ENCODE measurements at places on chromosomes 6 and 20.

- no peak for DNase-seq
Observed at GRCh38 chr20:272718-273117, 15.2 kb downstream of the DEFB132 start.

GRCh38 chr20:95215-95614, 7.7 kb downstream of the DEFB125 start:
- no peak for DNase-seq

DNA sequence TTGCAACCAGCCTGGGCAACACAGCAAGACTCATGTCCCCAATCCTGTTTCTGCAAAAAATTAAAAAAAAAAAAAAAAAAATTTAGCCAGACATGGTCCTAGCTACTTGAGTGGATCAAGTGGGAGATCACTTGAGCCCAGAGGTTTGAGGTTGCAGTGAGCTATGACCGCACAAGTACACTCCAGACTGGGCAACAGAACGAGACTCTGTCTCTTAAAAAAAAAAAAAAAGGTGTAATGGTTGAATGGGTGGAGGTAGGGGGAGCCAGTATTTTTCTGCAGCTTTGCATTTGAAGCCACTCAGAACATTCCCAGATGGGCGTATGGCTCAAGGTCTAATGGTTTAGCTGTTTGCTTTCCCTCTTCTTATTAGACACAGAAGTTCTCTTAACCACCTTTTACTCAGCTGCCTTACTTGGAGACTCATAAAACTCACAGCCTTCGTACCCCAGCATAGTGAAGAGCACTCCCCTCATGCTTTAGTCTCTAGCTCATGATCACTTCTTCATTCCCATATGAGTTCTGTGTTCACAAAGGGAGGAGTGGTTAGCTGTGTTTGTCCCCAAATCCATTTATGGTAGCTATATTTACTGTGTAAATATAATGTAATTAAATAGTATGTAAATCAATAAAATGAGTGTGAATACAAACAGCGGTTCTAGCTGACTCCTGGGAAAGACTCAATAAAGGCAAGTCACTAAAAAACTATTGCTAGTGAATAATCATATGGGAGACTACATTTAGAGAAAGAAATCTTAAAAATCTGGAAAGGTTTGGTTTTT, 9.0 kb downstream of the FKBP1A start:
- no peak for DNase-seq

- DNase-seq: no peak
Observed at GRCh38 chr6:16766836-16767745, 5.8 kb upstream of the ATXN1 start.

- no peak for DNase-seq
Observed at GRCh38 chr6:111899531-111899930, 26.3 kb upstream of the FYN start.

DNA sequence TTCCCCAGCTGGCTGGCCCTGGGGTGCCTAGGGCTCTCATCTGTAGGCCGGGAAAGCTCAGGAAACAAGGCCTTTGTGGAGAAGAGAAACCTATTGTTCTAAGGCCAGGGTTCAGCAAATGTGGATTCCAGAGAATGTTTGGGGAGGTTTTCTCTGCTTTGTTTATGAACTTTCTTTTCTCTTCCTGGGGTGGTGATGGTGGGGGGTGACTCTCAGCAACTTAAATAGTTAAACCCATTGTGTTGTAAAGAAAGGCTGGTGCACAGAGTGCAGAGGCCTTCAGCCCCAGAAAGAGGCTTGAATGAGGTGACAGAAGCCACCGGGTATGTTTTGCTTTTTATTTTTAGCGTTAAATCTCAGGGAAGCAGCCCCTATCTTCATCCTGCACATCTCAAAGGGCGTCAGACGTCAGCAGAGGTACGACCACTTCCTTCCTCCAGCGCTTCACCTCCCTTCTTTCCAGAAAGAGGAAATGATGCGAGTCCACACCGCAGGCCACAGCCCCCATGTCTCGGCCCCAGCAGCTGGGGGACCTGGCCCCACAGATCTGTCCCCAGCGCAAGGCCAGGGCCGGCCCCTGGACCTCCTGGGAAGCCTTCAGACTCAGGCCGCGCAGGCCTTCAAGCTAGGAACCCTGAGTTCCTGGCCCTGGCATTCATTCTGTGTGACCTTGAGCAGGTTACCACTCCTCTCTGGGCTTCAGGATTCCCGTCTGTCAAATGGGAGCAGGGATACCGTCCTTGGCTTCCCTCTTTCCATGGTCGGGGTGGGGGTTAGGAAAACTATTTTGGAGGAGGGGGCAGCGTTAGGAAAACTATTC, 605 bp upstream of the PPP1R16B start:
- DNase-seq: no peak

- DNase-seq: no peak
Observed at GRCh38 chr6:40389254-40389653, 197.9 kb downstream of the LRFN2 start.

DNA sequence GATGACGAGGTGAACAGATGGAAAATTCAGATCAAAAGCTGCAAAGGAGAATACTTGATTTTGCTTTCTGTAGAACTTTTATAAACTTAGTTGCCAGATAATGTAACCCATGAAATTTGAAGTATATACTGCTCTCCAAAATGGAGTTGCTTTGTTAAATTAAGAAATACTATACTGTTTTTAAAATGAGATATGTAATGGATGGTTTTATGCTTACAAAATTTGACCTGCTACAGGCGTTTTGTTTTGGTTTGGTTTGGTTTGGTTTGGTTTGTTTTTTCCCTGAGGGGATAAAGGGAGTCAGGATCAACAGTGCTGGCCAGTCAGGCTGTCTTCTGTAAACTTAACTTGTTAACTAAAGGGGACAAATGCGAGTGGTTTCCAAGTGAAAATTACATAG, 55.6 kb upstream of the KIF25 start:
- DNase-seq: no peak

- no peak for DNase-seq
Observed at GRCh38 chr20:5689463-5689862, 60.7 kb upstream of the SHLD1 start.

GRCh38 chr20:906703-907270, 9.3 kb downstream of the ANGPT4 start:
- no peak for DNase-seq

DNA sequence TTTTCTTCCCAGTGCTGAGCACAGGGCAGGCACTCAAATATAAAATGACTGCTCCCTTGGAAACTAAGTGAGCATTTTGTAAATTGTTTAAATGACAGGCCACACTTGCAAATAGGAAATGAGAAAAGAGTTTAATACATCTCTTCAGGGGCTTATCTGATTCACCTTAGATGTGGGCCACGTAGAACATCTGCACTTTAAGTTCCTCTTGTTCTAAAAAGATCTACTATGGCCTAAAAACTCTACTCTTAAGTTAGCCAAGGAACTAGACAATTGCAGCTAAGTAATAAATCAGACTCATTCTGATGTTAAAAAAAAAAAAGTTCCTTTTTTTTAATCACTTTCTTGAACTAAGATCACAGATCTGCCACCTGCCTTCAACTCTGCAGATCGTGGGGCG, 126.3 kb downstream of the KIF16B start:
- DNase-seq: no peak

DNA sequence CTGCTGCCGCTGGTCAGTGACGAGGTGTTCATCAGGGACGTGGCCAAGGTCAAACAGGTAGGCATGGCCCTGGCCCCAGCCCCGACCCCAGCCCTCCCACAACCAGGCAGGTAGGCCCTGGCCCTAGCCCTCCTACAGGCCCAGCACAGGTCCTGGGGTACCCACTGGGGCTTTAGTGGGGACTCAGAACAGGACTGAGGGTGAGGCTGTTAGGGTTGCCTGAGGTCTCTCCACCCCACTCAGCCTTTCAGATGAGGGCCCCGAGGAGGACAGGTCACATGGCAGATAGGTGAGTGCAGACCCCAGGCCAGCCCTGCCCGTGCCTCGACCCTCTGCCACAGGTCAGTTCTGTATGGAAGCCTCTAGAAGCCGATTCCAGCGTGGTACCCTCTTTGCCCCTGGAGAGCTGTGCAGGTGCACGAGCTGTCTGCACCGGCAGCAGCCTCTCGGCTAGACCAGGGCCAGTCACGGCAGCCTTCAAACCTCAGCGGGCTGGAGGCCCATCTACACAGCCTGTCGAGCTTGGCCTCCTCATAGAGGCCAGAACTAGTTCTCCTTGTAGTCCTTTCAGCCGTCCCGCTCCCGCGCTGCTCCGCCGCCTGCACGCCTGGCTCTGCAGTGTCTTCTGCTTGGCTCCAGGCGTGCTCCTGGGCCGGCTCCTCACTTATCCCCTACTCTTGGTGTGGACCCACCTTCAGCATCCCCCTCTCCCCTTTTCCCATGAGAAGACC, 35.5 kb downstream of the PYGB start:
- DNase-seq: no peak

DNA sequence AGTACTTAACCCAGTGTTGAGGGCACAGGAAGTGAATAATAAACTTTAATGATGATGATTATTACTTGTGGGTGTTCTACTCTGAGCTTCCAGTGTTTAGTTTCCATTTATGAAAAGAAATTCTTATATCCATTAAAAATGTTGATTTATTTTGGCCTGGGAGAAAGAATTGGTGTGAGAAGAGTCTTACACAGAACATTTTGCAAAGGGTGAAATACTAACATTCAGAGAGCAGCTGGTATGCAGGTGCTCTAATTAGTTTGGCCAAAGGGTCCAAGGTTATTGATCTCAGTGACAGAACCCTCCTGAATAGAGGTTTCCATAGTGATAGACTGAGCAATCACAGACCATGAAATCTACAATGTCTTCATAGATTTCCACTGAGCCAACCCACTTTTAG, 4.4 kb downstream of the OSER1 start:
- DNase-seq: no peak

DNA sequence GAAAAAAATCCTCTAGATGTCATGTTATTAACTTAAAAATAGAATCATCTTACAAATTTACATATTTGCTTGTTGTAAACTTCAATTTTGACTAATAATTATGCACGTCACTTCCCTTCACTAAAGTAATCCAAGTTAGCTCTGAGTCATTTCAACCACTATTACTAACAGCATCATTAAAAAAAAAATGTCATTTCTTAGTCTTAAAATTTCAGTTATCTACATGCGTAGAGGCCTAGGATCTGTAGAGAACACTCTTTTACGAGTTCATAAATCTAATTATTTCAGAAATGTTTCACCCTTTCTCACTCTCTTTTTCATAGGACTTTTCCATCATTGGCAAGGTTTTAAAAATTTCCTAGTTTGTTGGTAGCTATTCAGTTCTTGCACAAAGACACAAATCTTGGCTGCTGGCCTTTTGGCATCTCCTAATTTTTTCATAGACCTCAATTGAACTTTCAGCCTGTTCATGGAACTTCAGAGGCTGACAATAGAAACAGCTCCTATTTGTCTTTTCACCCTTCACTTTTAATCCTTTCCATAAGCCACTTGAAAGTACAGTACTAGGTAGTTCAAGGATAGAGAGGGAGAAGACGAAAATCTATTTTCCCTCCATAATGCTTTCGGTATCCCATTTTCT, 61.5 kb downstream of the OGFRL1 start:
- peak; percentile 67 for DNase-seq

DNA sequence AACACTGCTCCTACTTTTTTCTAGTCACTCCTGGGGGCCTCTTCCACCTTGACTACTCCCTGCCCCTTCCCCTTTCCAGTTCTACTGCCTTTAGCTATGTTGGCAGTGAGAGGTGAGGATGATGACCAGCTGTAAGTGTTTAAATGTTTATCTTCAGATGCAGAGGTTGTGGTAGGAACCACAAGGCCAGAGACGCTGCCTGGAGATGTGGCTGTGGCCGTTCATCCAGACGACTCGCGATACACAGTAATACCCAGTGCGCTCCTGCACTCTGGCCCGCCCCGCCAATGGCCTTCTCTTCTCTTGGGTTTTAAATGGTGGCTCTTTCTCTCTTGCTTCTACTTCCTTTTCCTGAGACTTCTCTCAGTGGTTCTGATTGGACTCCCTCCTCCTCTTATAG, 4.6 kb downstream of the VARS2 start:
- DNase-seq: no peak

DNA sequence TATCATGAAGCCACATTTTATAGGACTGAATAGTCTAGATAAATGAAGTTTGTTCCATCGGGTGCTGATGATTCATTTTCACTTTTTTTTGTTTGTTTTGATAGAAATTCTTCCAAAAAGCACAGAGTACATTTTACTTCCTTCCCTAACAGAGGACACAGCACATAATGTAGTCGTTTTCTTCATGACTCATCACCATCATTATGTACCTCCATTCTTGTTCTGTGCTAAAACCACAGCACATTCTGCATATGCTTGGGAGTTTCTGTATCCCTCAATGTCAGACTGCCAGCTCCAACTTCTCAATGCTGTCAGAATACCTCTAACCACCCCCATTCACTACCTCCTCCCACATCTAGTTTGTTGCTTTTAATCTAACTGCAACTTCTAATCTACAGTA, 1004.9 kb upstream of the ADGRB3 start:
- DNase-seq: peak; percentile 37

DNA sequence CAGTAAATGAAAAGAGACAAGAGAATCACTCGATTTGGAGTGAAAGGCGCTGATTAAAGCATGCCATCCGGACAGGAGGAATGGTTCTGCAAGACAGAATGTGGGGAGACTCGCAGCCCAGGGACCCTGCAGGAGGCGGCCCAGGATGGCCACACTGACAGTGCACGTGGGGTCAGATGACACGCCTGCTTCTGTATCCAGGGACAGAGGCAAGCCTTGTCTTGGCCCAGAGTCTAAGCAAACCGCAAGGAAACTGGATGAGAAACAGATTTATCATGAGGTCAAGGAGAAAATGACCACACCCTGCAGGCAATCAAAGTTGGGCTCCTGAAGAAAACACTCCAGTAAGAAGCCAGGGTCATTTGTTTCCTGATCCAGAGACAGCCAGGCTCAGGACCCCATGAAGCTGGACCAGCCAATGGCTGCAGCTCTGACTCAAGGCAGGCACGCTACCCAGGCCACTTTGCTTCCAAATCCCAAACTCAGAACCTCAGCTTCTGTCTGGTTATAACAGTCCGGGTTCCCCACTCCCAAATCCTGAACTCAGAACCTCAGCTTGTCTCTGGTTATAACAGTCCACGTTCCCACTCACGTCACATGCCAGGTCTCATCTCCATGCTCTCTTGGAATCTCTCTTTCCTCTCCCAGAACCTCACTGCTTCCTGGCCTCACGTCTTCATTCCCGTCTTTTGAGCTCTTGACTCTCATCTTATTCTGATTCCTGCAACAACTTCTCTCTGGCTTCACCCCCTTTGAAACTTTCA, 144.9 kb upstream of the THBS2 start:
- no peak for DNase-seq

GRCh38 chr6:142802124-142802523, 142.9 kb downstream of the HIVEP2 start:
- peak; percentile 99 for DNase-seq

DNA sequence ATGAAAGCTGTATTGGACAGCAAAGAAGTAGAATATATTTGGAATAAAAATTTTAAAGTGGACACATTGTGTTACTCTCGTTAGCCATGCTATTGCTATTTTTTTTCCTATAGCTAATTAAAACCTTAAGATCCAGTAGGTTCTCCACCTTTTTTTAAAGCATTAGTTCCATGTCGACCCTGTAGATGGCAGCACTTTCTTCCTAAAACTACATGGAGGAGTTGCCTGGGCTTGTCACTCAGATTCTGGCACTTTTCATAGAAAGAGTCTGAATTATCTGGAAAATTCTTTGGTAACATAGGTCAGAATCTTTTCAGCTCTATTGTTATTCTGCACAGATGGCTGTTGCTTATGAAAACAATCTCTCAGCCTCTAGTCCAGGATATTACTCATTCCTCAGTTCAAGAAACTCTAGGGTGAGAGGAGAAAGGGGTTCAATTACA, 42.0 kb upstream of the ESR1 start:
- peak; percentile 77 for DNase-seq
